Activated T-helper 1 cell treated with anti-CD3 and anti-CD28 coated beads, Interleukin-2, amount 50 U/mL, for 16 hours (primary cell): ENCODE measurements at places on chromosomes 5 and 9.

GRCh38 chr5:36792560-36793180 lies 83.9 kb upstream of the NIPBL start:
- DNase-seq, result no peak

GRCh38 chr9:130860458-130861316 lies 25.6 kb downstream of the ABL1 start:
- no peak for DNase-seq

DNA sequence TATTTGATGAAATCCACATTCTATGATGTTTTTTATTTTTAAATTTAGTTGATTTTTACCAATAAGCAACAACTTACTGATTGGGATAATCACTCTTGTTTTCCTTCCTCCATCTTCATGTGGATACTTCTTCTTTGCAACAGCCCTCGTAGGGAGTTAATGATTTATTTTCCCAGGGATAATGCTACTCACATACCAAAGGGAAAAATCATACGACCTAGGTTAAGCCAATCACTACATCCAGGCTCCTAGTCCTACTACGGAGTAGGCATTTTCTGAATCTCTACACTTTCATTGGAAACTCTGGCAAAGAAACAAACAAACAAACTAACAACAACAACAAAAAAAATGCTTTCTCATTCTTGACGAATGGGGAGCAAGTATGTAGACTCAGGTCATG lies 663.4 kb downstream of the PTPRD start:
- DNase-seq, result no peak

DNA sequence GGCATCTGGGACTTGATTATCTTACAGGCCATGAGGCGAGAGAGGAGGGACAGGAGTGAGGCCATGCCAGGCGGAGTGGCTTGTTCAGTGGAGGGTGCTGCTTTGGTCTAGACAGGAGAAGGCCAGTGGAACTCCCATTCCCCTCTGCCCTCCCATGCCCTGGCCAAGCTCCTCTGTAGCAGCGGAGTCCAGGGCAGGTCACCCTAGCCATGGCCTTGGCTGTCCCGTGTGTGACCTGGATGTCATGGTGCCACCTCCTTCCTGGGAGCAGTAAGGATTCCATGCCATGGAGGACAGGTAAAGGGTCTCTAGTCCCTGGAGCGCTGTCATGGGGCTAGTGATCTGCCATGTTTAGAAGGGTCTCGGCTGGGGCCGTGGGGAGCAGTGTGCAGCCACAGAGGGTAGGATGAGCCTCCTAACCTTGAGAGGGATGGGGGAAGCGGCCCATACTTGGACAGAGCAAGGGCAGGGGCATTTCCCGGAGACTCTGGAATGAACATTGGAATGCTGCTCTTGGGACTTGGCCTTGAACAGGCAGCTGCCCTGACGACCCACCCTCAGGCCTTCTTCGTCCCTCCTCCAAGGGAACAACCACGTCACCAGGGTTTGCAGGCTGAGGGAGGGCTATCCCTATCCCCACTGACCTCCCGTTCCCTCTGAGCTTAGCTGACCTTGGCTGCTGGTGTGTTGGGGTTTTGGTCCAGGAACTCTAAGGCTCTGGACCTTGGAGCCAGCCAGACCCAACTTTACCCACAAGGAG lies 100.4 kb downstream of the DAB2IP start:
- DNase-seq, result no peak

DNA sequence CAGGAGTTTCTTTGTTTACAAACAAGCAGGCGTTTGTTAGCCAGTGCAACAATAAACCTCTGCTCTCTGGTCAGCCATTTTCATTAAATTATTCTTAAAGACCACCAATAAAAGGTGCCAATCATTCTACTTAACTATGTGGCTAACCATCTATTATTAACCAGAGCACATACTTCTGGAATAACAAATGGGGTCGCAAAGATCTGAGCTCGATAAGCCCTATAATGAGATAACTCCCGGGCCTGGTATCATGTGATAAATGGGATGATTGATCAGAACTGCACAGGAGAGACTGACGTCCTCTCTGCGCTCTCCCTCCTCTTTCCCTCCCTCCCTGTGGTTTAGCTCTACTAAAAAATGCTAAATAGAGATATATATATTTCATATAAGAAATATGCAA lies 488.2 kb downstream of the NTRK2 start:
- DNase-seq, result no peak

GRCh38 chr5:131064669-131065371 lies 100.2 kb downstream of the HINT1 start:
- no peak for DNase-seq

- no peak for DNase-seq
These were observed 41.0 kb downstream of the ALDH1A1 start for GRCh38 chr9:72911816-72912215.

GRCh38 chr5:7926720-7927119 lies 57.8 kb downstream of the MTRR start:
- DNase-seq, result no peak

- no peak for DNase-seq
These were observed 223.2 kb downstream of the FSTL4 start for GRCh38 chr5:133389066-133389590.

GRCh38 chr5:50738864-50739263 lies 72.4 kb downstream of the PARP8 start:
- DNase-seq, result no peak
